ENCODE measurements at places on chromosomes 5 and 9. TPM values are rescaled to one million over a fixed set of nuclear protein-coding genes. Genes with fewer than 3 reads are reported as not detected.

The SCGB3A2 gene
- total RNA-seq = not detected

The STK32A gene
- not detected for total RNA-seq

The FIBCD1 gene
- not detected for total RNA-seq

The PCDHGB2 gene
- 0.19 TPM for total RNA-seq

The UBAC1 gene
- total RNA-seq = 19.6 TPM

The TMEM8B gene
- 9.6 TPM for total RNA-seq

The TAS2R1 gene
- not detected for total RNA-seq

The ADAMTS12 gene
- total RNA-seq = not detected

All from CD4-positive, alpha-beta T cell (primary cell).